Effector memory CD8-positive, alpha-beta T cell (primary cell): ENCODE measurements at places on chromosomes 16 and 17.

GRCh38 chr17:17722081-17722905 lies 41.0 kb downstream of the RAI1 start:
- no peak for DNase-seq

GRCh38 chr17:62048262-62048661 lies 16.8 kb downstream of the MED13 start:
- no peak for DNase-seq

DNA sequence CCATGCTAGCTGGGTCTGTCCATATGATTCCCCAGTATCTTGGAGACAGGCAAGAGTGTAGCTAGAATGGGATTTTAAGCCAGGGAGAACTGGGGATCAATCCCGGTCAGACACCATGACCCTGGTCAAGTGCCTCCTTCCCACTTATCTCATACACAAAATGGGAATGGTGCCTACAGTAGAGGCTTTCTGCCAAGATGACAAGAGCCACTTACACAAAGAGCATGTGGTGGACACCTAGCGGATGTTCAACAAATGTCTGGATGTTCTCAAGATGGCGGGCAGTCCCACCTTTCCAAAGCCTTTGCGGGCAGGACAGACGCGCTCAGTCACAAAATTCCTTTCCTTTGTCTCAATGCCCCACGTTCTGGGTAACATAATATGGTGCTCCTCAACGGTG lies 57.3 kb downstream of the MAF start:
- no peak for DNase-seq

DNA sequence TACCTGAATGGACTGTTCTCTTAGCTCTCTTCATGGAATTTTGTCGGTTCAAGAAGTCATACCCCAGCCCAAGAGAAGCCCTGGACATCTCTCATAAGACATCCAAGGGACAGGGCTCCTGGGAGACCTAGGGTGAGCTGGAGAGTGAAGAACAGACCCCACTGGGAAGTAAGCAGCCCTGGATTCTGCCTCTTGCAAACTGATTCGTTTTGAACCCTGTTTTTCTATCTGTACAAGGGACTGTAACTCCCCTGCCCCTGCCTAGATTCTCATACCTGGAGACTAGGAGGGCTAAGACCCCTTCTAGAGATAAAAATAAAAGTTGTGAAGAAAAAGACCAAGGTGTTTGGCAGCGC lies 449 bp downstream of the CCL3L1 start:
- DNase-seq = no peak

GRCh38 chr16:73418691-73419090 lies 370.8 kb upstream of the ZFHX3 start:
- no peak for DNase-seq

DNA sequence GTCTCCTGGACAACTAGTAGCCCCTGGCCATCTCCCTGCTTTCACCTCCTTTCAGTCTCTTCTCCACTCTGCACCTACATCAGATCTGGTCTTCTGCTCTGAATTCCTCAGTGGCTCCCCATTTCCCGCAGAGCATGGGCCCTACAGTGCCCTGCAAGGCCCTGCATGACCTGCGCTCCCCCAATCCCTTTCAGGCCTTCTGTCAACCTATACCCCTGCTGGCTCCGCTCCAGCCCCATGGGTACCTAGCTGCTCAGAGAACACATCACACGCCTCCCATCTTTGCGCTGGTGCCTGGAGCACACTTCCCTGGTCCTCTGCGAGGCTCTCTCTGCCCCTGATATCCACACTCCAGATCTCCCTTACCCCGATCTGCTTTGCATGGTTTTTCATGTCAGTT lies 145.2 kb downstream of the KATNIP start:
- no peak for DNase-seq

GRCh38 chr17:21573961-21574610 lies 118.2 kb upstream of the KCNJ18 start:
- peak; percentile 13 for DNase-seq

DNA sequence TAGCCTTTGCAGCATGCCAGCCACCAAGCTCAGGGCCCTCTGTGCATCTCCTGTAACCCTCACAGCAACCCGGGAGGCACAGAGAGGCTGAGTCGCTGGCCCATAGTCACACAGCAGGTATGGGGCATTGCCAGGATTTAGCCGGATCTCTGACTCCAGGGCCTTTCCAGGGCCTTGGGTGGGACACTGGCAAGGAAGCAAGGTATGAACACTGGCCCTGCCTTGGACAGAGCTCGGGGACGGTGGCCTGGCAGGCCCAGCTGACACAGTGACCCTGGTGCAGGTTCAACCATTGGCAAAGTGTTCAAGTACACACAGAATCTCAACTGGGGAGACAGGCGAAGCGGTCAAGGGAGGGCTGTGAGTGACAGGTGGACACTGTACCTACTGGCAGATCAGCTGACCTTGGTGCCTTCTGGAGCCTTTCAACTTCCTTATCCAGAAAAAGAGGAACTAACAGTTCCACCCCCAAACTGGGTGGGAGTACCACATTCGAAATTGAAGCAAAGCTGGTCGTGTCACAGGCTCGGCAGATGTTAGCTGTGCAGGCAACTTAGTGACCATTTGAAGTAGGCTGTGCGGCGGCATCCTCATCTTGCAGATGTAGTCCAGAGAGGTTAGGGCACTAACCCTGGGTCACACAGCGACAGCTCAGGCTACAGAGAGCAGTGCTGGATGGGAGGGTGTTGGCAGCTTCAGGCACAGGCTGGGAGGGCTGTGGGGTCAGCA lies 287.4 kb downstream of the SEC14L1 start:
- no peak for DNase-seq

DNA sequence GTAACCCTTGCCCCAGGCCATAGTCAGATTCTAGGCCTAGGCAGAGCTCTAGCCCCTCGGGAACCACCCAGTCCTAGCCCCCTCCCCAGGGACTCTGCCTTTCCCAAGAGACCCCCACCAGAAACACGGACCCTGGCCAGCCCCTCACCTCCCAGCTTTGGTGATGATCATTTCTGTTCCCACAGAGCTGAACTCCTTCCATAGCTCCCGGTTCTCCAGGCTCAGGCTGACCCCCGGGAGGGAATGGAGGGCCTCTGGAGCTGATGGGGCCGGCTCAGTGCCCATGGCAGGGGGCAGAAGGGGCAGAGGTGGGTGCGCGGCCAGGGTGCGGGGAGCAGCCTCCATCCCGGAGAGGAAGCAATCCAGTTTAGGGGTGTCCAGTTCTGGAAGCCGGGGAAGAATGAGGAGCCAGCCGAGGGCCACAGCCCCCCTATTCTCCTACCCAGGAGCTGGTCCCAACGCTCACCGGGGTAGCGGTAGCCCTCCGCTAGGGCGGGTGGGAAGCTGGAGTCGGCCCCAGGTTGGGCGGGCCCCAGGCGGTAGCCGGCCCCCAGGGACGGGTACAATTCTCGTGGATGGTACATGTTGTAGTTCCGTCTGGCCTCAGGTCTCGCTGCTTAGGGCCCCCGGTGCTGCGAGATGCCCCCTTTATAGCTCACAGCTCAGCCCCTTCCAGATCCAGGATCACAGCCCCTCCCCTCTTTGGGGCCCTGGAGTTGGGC lies 953 bp downstream of the TBX6 start:
- no peak for DNase-seq

- no peak for DNase-seq
These were observed 59.7 kb downstream of the RNF112 start for GRCh38 chr17:19470530-19471261.

- no peak for DNase-seq
These were observed 18.0 kb downstream of the MYLK3 start for GRCh38 chr16:46730126-46730525.

DNA sequence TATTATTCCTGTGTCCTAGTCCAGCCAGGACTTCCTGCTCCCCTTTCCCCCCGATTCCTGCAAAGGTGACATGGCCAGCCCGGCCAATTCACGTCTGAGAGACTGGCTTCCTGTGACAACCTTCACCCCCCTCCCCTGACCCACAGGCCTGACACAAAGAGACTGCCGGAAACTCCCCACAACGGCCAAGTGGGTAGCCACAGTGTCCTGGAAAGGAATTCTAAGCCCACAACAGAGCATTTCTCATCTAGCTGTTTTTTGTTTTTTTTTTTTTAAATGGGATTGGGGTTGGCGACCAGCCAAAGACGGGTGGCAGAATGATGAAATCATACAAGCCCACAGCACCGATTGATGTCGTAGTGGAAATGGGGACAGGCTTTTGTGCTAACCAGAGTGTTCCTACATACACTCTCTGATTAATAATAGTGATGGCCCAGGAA lies 2.8 kb upstream of the XAF1 start:
- peak; percentile 55 for DNase-seq

DNA sequence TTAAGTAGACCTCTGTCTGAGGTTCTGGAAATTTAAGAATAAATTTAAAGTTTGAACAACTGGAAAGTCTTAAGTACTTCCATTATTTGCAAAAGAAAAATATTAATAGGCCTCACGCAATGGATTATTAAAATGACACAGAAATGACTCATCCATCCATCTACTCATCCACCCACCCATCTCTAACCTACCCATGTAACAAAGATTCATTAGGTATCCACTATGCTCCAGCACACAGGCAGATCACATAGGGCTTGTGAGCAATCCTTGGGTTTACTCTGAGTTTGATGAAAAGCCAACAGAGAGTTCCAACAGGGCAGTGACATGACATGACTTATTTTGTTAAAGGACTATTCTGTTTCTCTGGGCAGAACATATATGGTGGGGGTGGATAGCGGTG lies 93.3 kb downstream of the HELZ start:
- no peak for DNase-seq

GRCh38 chr16:67451061-67451703 lies 20.3 kb downstream of the HSD11B2 start:
- no peak for DNase-seq

DNA sequence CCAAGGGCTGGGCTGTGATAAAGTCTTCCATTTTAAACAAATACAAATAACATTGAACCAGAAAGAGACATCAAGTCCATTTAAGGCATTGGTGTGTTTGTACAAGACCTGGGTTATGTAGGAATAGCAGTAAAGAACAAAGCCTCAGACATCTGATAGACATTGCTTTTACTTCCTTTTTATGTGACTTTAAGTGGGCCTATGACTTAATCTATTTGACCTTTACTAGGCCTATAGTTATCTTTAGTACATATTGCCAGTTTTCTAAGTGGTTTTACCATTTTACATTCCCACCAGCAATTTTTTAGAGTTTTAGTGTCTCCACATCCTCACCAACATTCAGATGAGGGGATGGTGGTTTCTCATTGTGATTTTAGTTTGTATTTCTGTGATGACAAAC lies 298.8 kb downstream of the ZFHX3 start:
- no peak for DNase-seq

GRCh38 chr17:51298508-51299371 lies 38.4 kb downstream of the UTP18 start:
- no peak for DNase-seq
